ENCODE measurements at places on chromosomes 16 and 17. TPM values are rescaled to one million over a fixed set of nuclear protein-coding genes. Genes with fewer than 3 reads are reported as not detected.

PHKB gene
- total RNA-seq = 43.2 TPM

SPATA22 gene
- 0.20 TPM for total RNA-seq

SLC6A4 gene
- total RNA-seq = 0.05 TPM

SKAP1 gene
- total RNA-seq = 84.4 TPM

PLLP gene
- 0.34 TPM for total RNA-seq

CSNK1D gene
- 160 TPM for total RNA-seq

PRPF8 gene
- 386 TPM for total RNA-seq

PHF23 gene
- total RNA-seq = 61.5 TPM

CSH2 gene
- total RNA-seq = not detected

CD300LB gene
- not detected for total RNA-seq

METTL9 gene
- total RNA-seq = 63.8 TPM

PRAC1 gene
- total RNA-seq = not detected

EVPLL gene
- not detected for total RNA-seq

Data from T-helper 1 cell treated with Interleukin-12 subunit alpha and Interleukin-12 subunit beta and Interleukin-4 antibody, amounts not matched to agents 30 ng/mL and 1 ng/mL, for 36 hours (primary cell).